ENCODE measurements at places on chromosomes 6 and 20. TPM values are rescaled to one million over a fixed set of nuclear protein-coding genes. Genes with fewer than 3 reads are reported as not detected.

DNA sequence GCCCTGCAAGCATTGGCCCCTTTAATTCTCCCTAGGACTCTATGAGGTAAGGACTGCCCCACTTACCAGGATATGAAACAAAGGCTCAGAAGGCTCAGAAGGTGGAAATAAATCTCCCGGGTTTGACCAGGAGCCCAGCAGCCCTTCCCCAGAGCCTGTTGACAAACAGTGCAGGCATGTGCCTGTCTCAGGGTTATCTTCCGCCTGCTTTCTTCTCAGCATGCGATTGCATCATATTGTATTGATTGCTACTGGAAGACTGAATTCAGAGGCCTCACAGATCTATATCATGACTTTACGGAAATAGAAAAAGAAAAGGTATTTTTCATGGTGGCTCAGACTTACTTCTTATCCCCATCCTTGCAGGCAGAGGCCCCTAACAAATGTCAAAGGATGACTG is 92.7 kb downstream of the PHACTR3 start:
- no peak for DNase-seq

DNA sequence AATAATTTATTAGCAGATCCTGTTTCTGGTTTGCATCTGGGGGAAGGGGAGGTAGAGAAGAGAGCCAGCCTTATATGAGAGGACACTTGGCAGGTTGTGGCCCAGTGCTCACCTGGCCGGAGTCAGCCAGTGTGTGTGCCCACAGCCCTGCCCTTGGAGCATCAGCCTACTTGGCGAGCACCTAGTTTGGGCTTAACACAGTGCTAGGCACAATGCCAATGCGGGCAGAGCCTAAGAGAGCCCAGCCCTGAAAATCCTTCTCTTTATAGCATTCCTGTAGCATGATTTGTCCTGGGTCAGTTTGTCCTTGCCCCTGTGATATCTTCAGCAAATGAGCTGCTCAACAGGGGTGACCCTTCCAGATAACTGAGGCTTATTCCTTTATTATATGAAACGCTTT is 73.0 kb downstream of the SLX4IP start:
- no peak for DNase-seq

DNA sequence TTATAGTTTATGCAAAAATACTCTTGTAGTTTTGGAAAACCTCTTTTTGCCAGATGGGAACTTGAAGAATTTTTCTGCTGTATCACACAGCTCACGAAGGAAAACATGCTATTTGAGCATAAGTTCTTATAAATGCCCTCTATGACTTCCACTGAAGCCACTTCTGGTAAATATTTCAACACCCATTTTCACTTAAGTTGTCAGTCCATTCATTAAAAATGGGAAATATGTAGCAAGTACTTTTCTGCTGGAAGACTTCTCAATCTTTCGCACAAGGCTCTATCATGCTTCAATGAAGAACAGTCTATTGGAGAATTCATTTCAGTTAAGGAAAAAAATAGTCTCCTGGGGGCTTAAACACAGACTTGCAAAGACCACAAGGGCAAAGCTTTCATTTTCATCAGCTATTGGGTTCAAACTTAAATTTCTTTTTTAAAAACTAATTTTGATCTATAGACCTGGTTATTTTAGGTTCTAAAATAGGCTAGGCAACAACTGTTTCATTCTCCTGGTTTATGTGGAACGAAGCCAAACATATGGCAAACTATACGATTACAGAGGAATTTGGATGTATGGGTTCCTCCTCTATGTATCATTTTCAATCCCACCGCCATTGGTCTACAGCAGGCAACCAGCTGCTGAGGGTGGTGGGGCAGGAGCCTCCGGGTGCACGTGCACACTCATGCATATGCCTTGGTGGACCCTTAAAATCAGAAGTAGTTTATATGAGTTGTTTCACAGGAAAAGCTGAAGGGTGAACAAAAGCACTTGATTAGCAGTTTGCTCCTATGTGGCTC is 38.7 kb downstream of the LAMA4 start:
- no peak for DNase-seq

DNA sequence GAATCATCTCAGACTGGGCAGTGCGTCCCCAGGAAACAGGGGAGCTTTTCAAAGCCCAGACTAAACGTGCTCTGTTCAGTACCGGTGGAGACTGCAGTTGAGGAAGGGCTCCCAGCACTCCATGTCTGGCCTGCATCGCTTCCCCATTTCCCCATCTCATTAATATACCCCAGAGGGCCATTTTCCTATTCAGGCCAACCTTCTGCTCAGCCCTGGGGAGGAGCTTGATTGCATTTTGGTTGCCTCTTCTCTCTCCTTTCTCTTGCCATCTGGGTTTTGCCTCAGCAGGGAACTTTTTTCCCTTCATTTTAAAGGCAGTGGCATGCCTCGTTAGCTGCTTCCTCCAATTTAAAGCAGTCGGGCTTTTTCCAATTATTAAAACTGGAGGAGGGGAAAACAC is 394.3 kb upstream of the SOX4 start:
- no peak for DNase-seq

DNA sequence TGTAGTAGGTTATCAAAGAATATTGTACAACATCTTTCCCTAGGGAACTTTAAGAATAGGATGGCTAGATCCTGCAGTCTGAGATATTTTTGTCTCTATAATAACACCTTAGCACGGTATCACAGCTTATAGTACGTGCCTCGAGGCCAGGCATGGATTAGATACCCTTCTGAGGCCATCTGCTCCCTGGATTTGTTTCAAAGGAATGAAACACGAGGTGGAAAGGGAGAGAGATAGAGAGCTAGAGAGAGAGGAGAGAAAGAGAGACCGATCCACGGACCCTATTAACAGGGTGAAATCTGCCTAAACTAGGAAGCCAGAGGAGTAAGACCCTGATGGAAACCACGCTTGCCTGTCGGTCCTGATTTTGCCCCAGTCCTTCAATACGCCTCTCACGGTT is 92.5 kb downstream of the CD83 start:
- DNase-seq: no peak

Gene VSTM2L
- total RNA-seq: 17.7 TPM

Gene RSPO3
- 0.92 TPM for total RNA-seq

Gene OPN5
- not detected for total RNA-seq
